Tongue (tissue), 3 donors: ENCODE measurements at places on chromosomes 3 and 15. TPM values are rescaled to one million over a fixed set of nuclear protein-coding genes. Genes with fewer than 3 reads are reported as not detected.

- DNase-seq, result no peak
Measured at GRCh38 chr3:39407773-39408492, 1.4 kb downstream of the RPSA start.

- no peak for DNase-seq
Measured at GRCh38 chr3:9689757-9690156, 13.9 kb upstream of the CPNE9 start.

DNA sequence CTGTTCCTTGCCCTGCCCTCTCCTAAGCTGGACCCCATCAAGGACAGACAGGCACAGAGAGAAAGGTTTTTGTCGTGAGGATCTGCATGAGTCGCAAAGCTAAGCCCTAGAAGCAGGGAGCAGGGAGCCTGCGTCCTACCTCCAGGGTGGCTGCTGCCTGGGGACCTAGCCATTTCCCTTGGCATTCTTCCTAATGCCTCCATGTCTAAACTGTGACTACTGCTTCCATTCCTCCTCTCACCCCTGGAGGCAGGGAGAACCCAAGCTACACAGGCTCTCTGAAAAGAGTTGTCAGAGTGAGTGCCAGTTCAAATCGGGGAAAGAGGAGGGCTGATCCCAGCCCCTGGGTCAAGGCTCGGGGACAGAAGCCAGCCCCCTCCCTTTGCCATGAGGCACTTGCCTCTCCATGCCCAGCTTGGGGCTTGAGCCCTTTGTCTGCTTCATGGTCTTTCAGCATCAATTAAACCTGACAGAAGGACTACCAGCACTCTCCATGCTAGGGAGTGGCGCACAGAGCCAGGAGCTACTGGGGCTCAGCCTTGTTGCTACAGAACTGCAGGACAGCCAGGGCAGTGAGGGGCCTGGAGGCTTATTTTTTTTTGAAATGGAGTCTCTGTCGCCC, 2.4 kb downstream of the GCHFR start:
- no peak for DNase-seq

- no peak for DNase-seq
Measured at GRCh38 chr3:76941376-76941775, 98.5 kb upstream of the ROBO2 start.

- DNase-seq, result no peak
Measured at GRCh38 chr3:133828576-133829309, 23.1 kb downstream of the SRPRB start.

- no peak for DNase-seq
Measured at GRCh38 chr3:111667621-111668239, 72.6 kb upstream of the ZBED2 start.

Gene C2CD4B
- 20.2 TPM for total RNA-seq
